ENCODE measurements at places on chromosomes 12 and 14.

GRCh38 chr14:53214384-53214783, 61.3 kb upstream of the DDHD1 start:
- no peak for DNase-seq

GRCh38 chr12:23540572-23540971, 408.9 kb downstream of the SOX5 start:
- DNase-seq, result no peak

DNA sequence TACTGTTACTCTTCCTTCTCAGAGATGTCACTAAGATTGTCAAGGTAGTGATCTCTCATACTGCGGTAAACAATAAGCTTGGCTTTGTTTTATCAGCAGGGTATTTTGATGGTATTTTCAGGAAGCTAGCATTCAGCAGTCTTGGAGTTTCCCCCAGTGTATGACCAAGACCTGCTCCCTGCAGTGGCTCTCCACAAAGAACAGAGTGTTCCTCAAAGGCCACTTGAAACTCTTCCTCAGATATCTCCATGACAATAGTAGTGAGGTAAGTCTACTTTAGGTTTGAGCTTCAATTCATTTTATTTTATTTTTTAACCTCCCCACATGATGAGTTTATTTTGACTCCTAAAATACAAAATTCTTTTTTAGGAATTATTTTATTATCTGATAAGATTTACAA, 74.0 kb upstream of the G2E3 start:
- no peak for DNase-seq

- DNase-seq, result no peak
Measured at GRCh38 chr12:67659292-67659691, 10.7 kb downstream of the DYRK2 start.

DNA sequence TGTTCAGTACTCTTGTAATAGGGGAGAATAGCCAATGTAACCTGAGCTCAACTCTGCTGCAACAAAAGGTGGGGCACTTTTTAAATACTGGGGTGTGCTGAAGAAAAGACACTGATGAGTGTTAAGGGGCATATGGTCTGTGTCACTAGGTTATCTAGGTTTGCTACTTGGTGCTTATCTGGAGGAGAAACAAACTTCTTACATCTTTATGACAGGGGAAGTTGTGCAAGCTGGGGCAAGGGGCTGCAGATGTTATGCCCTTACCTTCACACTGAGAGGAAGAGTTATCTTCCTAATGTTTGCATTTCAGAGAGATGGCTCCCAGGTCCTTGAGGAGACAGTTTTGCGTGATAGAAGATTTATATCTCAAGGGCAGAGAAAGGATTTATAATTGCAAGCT, 90.9 kb upstream of the PKP2 start:
- no peak for DNase-seq
